ENCODE measurements at places on chromosomes 5 and 9. TPM values are rescaled to one million over a fixed set of nuclear protein-coding genes. Genes with fewer than 3 reads are reported as not detected.

GRCh38 chr5:146788898-146789297, 89.7 kb downstream of the PPP2R2B start:
- no peak for DNase-seq
- H3K27me3 ChIP-seq = no peaks in the 10 kb centered on the region

DNA sequence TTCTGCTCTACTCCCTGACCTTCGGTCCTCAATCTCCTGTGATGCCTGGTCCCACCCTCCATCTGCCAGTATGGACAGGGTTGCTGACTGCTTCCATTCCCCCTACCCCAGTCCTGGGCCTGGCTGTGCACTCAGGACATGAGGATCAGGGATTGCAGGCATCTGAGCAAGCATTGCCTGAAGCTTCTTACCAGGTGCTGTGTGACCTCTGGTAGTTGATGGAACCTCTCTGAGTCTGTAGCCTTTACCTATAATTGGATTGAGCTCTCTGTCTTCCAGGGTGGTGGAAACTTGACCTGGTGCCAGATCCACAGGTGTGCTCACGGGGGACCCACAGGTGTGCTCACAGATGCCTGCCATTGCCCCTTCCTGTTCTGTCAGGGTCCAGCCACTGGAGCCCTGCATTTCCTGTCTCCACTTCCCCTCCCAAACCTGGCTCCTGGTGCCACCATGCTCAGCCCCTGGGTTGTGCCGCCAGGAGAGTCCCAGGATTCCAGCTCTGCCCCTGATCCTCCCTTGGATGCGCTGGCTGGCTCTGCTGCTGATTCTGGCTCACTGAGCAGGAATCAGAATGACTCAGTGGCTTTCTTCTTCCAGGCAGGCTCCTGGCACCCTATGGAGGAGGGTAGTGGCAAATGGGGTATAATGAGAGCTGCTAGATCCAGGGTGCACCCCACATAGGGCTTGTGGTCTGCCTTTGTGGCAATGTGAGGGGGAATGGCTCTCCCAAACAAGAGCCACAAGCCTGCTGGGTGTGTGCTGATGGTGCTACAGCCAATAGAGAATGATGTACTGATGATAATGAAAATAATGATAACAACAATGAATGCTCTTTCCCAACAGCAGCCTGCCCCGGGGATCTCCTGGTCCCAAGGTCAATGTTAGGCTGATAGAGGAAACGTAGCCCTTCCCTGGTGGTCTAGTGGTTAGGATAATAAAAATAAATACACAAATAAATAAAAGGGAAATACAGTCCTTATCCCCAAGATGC, 35.2 kb upstream of the PSD2 start:
- no peak overlapping the region for H3K4me3 ChIP-seq
- peaks cover 5% of the 10 kb centered on the region for H3K27me3 ChIP-seq
- DNase-seq = no peak
- H3K4me1 ChIP-seq = peaks cover 15% of the 10 kb centered on the region

DNA sequence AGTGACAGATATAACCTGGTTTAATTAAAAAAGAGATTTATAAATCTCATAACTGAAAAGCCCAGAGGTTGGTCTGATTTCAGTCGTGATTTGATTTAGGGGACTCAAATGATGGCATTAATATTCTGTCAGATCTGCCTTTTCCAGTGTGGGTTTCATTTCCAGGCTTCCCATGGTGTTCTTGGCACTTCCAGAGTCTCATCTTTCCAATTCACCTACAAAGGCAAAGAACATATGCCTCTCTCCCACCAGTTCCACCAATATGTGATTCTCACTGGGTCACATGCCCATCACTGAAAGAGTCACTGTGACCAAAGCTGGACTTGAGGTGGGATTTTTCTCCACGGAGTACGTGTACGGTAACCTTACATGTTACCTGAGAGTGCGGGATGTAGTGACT, 137.4 kb upstream of the IL12B start:
- no peaks in the 10 kb centered on the region for H3K36me3 ChIP-seq
- H3K4me1 ChIP-seq = no peaks in the 10 kb centered on the region
- no peak overlapping the region for H3K27ac ChIP-seq
- no peak overlapping the region for H3K4me3 ChIP-seq
- no peak for DNase-seq

GRCh38 chr9:123335193-123335985, 20.6 kb upstream of the CRB2 start:
- no peaks in the 10 kb centered on the region for H3K36me3 ChIP-seq
- H3K4me3 ChIP-seq = no peak overlapping the region
- H3K27me3 ChIP-seq = no peaks in the 10 kb centered on the region
- peaks cover 25% of the 10 kb centered on the region for H3K4me1 ChIP-seq

- H3K36me3 ChIP-seq = no peaks in the 10 kb centered on the region
- H3K4me1 ChIP-seq = no peaks in the 10 kb centered on the region
- no peaks in the 10 kb centered on the region for H3K27me3 ChIP-seq
Observed at GRCh38 chr5:123965626-123966025, 453.6 kb downstream of the CSNK1G3 start.

DNA sequence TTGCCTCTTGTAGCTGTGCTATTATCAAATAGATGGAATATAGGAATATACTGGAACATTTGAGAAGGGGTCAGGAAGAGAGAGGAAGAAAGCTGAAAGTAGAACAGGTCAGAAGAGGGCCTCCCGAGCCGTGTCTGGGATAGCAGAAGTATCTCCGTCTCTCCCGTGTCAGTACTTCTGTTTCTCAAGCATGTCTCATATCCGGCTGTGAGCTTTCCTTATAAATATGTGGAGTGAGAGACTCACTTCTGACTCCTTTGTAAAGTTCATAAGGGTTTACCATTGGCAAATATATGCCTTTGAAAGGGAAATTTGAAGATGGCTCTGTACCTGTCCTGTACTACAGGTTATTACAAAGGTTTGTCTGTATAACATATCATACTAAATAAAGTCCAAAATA, 50.3 kb downstream of the MOCS2 start:
- no peaks in the 10 kb centered on the region for H3K27me3 ChIP-seq
- no peak overlapping the region for H3K4me3 ChIP-seq
- no peaks in the 10 kb centered on the region for H3K36me3 ChIP-seq
- H3K4me1 ChIP-seq = no peaks in the 10 kb centered on the region

DNA sequence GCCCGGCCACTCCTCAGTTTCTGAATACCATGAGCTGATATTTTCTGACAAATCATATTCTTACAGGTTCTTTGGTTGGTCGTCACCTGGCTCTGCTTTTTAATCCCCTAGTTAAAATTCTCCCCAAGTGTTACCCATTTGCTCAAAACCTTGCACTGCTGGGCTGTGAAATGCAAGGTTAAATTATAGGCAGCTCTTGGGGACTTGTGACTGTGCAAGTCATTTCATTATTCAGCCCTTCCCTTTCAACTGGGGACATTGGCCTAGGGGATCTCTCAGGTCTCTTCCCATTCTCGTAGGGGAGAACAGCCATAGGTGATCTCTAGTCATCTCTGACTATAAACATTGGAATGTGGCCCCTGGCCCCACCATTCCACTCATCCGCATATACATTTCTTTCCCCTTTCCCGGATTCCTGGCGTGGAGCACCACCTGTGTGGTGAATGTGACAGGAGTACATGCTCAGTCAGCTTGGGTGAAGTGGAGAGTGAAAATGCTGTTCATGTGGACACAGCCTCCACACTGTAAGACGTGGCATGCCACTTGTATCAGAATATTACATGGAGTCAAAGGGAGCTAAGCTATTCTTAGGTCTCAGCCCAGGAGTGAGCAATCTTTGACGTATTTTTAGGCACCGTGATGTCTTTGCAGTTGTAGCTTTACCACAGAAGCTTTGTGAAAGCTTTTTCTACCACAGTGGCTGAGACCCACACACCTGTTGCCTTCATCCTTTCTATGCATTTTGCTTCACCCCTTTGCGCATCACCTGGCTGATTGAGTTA, 386.7 kb downstream of the KDM4C start:
- H3K4me3 ChIP-seq = no peak overlapping the region
- H3K27ac ChIP-seq = no peak overlapping the region
- no peaks in the 10 kb centered on the region for H3K27me3 ChIP-seq

DNA sequence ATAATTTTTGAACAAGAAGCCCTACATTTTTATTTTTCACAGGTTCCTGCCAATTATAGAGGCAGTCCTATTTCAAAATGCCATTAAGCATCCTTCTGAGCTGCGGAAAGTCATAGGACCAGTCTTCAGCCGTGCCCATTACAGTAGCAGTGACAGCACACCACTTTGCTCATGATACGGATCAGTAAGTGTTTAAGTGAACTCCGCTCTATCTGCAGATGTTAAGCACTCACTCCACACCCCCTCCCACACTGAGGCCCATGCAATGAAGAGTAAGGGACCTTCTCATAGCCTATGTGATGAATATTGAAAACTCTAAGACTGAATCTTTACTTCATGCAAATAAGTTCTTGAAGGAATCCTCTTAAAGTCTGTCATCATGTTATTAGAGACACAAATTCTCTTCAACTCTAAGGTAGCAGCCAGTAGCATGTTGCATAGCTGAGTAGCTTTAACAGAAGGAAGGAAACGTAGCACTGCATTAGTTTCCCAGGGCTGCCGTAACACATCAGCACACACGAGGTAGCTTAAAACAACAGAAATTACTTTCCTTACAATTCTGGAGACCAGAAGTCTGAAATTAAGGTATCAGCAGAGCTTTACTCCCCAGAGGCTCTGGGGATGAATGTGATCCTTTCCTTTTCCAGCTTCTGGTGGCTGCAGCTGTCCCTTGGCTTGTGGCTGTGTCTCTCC, 20.3 kb upstream of the TAF11L2 start:
- no peak overlapping the region for H3K4me3 ChIP-seq
- H3K27me3 ChIP-seq = no peaks in the 10 kb centered on the region
- no peak for DNase-seq
- H3K27ac ChIP-seq = no peak overlapping the region

- no peak overlapping the region for H3K4me3 ChIP-seq
- H3K27me3 ChIP-seq = no peaks in the 10 kb centered on the region
- DNase-seq = no peak
- H3K36me3 ChIP-seq = no peaks in the 10 kb centered on the region
Observed at GRCh38 chr5:95059636-95060035, 225.3 kb downstream of the MCTP1 start.

DNA sequence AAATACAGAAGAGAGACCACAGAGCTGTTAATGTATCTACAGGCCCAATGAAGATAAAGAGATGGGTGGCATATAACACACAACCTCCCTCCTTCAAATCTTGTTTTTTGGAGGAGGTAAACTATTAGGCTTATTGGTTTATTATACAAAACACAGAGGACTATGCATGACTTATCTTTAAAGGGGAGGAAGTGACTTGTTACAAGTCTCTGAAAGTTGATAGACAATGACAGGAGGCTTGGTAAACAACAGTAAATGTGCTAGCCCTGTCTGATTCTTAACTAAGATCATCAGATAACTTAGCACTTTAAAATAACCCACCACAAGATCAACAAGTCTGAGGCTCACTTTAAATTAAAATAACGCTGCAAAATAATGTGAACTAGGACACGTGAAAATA, 219.0 kb downstream of the MLLT3 start:
- H3K27me3 ChIP-seq = no peaks in the 10 kb centered on the region
- no peak overlapping the region for H3K27ac ChIP-seq
- H3K4me1 ChIP-seq = peaks cover 3% of the 10 kb centered on the region
- DNase-seq = no peak
- no peaks in the 10 kb centered on the region for H3K36me3 ChIP-seq

GMCL2 gene
- total RNA-seq = not detected

TAF11L5 gene
- not detected for total RNA-seq

PCDHGA12 gene
- 10.6 TPM for total RNA-seq

PCDHB2 gene
- 3.4 TPM for total RNA-seq

SLC31A2 gene
- 11.5 TPM for total RNA-seq

UHRF2 gene
- total RNA-seq = 70.0 TPM

WNT8A gene
- total RNA-seq = not detected

OTP gene
- not detected for total RNA-seq
